ENCODE measurements at places on chromosomes 3 and 15.

DNA sequence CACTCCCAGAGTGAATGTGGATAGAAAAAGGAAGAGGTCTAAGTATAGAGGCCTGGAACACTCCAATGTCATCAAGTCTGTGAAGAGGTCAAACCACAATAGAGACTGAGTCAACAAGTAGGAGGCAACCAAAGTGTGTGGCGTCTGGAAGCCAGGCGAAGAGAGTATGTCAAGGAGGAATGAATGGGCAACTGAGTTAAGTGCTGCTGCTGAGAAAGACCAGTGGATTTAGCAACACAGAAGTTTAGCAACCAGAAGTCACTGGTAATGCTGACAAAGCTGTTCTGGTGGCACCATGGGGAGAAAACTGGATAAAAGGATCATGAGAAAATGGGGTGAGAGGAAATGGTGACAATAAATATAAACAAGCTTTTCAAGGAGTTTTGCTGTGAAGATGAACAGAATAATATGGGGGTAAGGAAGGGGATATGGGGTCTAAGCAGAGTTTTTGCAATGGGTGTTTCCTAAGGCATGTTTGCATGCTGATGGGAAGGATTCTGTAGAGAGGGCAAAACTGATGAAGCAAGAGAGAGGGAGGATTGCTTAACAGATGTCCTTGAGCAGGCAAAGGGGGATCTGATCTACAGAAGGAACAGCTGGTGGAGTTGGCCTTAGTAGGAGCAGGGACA lies 38.4 kb downstream of the PCOLCE2 start:
- DNase-seq, result no peak

- DNase-seq, result no peak
Measured at GRCh38 chr3:29384640-29385039, 103.8 kb downstream of the RBMS3 start.

- no peak for DNase-seq
Measured at GRCh38 chr3:180977498-180977897, 12.0 kb downstream of the DNAJC19 start.

GRCh38 chr3:175356899-175357324 lies 497.8 kb downstream of the NAALADL2 start:
- DNase-seq, result no peak

- no peak for DNase-seq
Measured at GRCh38 chr15:64251121-64251520, 88.3 kb upstream of the PPIB start.

DNA sequence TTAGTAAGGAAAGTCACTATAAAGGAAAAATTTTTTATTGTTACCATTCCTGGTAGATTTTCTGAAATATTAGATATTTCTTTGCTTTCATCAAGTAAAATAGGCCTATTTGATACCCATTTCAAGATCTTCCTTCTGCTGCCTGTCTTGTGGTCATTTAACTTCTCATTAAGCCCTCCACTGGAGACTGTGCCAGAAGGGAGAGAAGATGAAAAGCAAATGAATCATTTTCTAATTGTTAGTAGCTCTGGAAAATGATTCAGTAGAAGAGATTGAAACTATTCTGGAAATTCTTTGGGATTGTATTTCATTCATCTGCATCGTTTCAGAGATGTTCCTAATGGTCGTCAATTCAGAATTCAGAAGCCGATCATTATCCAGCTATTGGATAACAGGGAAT lies 3.2 kb downstream of the KCTD6 start:
- DNase-seq, result no peak

Measured in right lung (tissue), 10 donors.